ENCODE measurements at places on chromosomes 5 and 9. TPM values are rescaled to one million over a fixed set of nuclear protein-coding genes. Genes with fewer than 3 reads are reported as not detected.

DNA sequence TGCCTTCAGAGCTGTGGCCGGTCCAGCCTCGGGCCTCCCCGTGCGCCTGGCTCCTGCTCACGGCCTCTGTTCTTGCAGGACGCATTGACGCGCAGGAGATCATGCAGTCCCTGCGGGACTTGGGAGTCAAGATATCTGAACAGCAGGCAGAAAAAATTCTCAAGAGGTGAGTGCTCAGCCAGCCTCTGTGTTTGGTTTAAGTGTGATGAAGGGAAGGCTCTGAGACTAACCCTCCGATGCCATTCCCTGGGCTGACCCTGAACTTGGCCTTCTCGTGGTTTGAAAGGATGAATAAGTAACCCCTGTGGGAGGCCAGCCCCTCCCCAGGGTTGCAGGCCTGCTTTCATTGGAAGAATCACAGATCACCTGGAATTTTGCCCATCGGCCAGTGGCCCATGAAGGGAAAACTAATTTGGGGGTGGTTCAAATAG, 26.3 kb downstream of the PTGES2 start:
- DNase-seq: no peak

GRCh38 chr9:17045381-17045940, 89.4 kb upstream of the CNTLN start:
- no peak for DNase-seq

DNA sequence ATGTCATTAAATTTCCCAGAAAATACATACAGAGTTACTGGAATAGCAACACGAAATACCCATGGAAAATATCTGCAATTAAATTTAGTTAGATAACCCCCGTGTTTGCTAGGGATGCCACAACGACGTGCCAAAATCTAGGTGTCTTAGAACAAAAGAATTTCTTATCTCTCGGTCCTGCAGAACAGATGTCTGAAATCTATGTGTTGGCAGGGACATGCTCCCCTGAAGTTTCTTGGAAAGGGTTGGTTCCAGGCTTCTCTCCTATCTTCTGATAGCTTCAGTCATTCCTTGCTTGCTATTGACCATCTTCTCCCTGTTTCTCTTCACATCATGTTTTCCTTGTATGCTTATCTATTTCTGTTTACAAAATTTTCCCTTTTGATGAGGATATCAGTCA, 1067.0 kb downstream of the CDH18 start:
- DNase-seq: no peak

- no peak for DNase-seq
Observed at GRCh38 chr9:92590377-92590776, 54.6 kb upstream of the ECM2 start.

GRCh38 chr9:133943781-133944745, 48.1 kb downstream of the VAV2 start:
- no peak for DNase-seq

- DNase-seq: peak; percentile 12
Observed at GRCh38 chr9:120402741-120403542, 177.0 kb downstream of the CDK5RAP2 start.

GRCh38 chr9:123725389-123725788, 204.5 kb downstream of the DENND1A start:
- DNase-seq: no peak

- no peak for DNase-seq
Observed at GRCh38 chr5:35745660-35746059, 111.0 kb upstream of the IL7R start.

DNA sequence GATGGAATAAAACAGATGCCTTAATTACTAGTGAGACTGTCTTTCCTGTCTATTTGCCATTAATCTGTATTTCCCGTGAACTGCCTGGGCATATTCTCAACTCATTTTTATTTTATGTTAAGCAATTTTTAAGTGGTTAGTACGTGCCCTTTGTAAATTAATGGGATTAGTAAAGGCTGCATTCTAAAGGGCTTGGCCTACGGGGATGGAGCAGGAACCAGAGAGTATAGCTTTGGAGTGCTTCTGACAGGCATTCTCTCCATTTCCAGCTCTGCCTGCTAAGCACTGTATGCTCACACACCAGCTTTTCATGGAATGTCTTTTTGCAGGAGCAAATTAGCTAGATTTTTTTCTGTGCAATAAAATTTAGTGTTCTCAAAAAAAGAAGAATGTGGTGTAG, 241.2 kb downstream of the MCTP1 start:
- DNase-seq: no peak

DNA sequence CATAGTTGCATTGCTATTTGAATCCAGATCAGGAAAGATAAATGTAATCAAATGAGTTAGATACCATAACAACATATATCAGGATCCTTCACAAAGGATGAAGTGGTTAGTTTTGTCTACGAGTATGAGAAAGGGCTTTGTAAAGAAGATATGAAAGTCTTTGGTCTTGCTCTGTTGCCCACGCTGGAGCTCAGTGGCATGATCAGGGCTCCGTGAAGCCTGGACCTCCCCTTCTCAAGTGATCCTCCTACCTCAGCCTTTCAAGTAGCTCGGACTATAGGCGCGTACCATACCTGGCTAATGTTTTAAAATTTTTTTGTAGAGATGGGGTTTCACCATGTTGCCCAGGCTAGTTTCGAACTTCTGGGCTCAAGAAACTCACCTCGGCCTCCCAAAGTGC, 1.8 kb downstream of the SMC5 start:
- no peak for DNase-seq

TRIO gene
- total RNA-seq: 304 TPM

SH3RF2 gene
- 4.0 TPM for total RNA-seq

WDR36 gene
- 26.3 TPM for total RNA-seq

QSOX2 gene
- total RNA-seq: 23.7 TPM
